ENCODE measurements at places on chromosomes 7 and 10. TPM values are rescaled to one million over a fixed set of nuclear protein-coding genes. Genes with fewer than 3 reads are reported as not detected.

DNA sequence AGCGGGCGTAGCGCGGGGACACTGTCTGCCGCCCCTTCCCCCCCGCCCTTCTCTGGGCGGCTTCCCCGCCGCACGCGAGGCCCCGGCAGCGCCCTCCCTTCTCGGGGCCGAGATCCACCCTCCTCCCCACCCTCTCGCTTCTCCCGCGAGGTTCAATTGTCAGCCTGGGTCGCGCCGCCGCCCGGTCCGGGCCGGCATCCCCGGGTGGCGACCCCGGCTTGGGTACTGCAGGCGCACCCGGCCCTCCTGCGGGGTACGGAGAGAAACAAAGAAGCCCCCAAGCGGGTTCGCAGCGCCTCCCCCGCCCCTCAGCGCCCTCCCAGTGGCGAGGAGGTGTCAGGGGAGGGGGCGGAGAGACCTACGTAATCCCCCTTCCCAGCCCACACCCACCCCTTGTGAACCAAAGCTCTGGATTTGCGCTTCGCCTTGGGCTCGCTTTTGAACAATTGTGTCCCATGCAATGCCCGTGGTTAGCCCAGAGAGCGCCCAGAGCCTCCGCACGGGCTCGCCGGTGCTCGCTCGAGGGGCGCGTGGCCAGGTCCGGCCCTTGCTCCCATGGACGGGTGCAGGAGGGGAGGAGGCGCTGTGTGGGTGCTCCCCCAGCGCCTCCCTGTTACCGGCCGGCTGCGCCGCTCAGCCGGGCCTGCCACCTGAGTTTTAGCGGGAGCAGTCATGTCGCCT lies 634 bp downstream of the HECW1 start:
- ATAC-seq, result peak; percentile 71

DNA sequence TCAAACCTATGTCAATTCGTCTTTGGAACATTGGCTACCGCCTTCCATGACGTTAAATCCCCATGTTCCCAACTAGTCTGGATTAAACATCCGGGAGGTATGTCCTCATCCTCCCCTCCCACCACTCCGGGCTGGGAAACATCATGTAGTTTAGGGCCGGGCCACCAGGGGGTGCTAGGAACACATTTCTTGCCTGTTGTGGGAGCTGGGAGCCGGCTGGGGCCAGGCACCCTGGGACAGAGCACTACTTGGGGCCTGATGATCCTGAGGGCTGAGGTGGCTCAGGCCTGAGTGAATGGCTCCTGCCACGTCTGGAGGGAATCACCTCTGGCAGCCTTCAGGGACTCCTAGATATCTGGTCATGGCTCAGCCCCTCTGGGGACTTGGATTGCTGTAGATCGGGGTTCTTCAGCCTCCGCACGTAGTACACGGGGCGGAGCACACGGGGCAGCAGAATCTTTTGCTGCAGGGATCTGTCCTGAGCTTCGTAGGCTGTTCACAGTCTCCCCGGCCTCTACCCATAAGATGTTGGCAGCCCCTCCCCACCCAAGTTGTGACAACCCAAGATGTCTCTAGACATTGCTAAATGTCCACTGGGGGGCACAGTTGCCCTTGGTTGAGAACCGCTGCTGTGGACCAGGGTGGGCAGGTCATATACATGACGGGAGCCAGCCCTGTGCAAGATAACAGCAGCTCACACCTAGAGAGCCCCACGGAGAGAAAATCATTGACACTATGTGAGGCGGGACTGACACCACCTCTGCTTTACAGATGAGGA lies 141.2 kb upstream of the ZNF716 start:
- no peak for ATAC-seq

GRCh38 chr7:131040467-131040932 lies 287.2 kb upstream of the MKLN1 start:
- ATAC-seq, result peak; percentile 74

GRCh38 chr10:100345570-100346330 lies 1.3 kb upstream of the SCD start:
- no peak for ATAC-seq

GRCh38 chr10:129544205-129545202 lies 77.5 kb downstream of the MGMT start:
- peak; percentile 54 for ATAC-seq

DNA sequence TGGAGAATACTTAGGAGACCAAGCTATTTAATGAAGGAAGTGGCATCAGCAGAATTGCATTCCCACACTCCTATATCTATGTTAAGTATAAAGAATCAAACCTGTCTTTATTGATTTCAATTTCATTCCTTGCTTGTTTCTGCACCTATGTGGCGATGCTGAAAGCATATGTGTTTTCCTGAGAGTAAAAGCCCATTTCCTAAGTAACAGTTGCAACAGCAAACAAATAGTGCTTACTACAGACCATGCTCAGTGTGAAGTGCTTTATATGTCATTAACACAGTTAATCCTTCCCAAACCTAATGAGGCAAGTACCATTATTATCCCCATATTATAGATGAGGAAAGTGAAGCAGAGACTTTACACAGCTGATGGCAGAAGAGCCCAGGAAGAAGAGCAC lies 552.1 kb downstream of the PARD3 start:
- ATAC-seq, result no peak

SEMA3E gene
- 0.44 TPM for total RNA-seq

GALNT17 gene
- 0.36 TPM for total RNA-seq

DNA sequence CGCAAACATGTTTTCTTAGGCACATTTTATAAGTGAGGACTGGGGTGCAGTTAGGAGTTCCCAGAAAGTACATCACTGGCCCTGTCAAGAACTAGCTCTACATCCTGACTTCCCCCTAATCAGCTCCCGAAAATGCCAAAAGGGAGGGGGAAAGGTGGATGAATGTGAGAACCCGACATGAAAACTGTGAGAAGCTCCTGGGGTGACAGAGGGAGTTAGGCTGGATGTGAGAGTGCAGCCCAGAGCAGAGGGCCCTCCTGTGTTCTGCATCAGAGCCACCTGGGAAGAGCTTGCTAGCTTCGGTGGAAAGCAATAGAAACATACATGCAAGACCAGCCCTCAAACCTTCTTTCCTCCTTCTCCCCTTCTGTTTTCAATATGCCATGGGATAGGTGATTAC lies 30.5 kb upstream of the SEM1 start:
- ATAC-seq, result no peak

DNA sequence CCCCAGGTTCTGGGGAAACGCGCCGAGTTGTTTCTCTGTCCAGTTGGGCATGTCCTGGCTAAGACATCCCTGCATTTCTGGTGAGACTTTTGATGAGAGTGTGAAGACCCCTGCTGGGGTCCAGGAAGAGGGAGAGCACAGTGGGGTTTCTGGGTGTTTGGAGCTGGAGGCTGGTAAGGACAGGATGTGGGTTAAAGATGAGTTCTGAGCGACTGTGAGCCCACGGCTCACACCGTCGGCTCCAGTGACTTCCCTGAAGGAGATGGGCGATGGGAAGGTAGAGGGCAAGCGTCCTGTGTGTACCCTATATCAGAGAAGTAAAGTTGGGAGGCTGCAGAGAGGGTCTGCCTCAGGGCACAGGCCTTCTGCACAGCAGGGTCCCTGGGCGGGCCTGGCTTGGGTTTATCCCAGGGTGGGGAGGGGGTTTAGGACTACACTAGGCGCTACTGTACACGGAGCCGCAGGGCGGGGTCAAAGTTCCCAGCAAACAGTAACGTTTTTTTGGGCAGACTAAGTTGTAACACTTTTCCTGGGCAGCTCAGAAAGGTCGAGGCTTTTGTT lies 3.6 kb downstream of the EMX2 start:
- no peak for ATAC-seq

DNA sequence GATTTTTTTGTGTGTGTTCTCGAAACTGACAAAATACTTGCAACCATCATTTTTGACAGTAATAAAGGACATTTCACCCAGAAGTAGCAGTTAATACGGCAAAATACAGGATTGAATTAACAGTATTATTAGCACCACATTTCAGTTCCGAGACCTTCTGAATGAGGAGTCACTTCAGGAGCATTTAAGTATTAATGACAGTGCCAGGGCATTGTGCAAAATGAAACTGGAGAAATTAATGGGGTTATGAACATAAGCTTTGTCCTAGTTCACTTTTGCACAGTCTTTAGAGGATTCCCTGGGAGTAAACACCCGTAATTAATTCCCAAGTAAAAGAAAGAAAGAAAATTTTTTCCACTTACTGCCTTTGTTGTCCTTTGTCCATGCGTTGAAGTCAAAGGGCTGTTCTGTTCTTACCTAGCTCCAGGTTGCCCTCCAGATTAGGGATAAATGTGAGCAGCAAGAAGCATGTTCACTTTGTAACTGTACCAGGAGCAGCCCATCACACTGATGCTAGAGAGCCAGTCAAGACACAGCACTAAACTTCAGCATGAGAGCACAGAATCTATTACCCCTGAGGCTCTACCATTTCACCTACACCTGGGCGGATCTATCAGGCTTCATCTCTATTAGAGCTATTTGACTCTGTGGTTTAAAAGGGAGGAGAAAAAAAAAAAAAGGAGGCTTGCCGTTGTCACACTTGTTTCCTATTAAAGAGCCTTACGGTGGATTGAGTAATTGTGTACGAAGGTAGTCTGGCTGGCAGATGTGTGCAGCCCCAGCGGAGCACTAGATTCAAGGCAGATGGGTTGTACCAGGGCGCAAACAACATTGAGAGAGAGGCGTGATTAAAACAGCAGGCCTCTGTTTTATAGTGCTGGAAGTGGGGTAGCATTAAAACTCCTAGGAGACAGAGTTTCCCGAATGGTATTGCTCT lies 297.8 kb upstream of the SEMA3A start:
- ATAC-seq, result no peak

MLXIPL gene
- 0.52 TPM for total RNA-seq
